ENCODE measurements at places on chromosomes 1 and 21. TPM values are rescaled to one million over a fixed set of nuclear protein-coding genes. Genes with fewer than 3 reads are reported as not detected.

- no peak for ATAC-seq
Measured at GRCh38 chr1:153616144-153616916, at the start of gene S100A14. S100A14 (minus strand) TSS chr1:153616325; CDS start chr1:153615858, 467 bp downstream.

DNA sequence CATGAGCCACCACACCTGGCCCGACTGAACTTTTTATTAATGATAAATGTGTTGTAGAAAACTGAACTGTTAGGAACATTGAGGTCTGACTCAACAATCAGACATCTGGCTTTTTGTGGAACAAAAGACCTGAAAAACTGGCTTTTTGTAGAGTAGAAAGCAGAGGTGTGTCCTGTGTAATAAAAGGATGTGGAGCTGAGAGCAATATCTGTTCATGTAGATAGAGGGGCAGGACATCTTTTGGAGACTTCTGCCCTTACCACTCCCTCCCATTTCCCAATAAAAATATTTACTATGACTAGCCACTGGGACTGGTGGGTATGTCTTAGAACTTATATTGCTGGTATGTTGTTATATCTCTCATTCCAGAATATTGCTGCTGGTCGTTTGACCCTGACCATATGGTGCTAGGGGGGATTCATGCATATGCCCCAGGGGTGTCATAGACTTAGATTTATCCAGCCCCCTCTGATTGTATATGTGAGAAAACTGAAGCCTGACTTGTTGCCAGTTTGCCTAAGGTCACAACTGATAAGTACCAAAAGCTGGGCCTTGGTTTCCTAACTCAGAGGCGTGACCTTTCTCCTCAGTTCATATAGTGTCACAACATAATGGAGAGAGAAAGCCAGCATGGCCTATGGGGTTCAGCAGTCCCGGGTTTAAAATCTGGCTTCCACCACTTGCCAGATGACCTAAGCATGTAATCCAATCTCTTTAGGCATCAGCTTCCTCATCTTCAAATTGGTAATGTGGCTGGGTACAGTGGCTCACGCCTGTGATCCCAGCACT lies 33.5 kb upstream of the PIGV start:
- no peak for ATAC-seq

Gene ZBTB8A
- total RNA-seq: 0.03 TPM

- ATAC-seq: no peak
Measured at GRCh38 chr1:41925712-41926111, 7.0 kb upstream of the HIVEP3 start.

DNA sequence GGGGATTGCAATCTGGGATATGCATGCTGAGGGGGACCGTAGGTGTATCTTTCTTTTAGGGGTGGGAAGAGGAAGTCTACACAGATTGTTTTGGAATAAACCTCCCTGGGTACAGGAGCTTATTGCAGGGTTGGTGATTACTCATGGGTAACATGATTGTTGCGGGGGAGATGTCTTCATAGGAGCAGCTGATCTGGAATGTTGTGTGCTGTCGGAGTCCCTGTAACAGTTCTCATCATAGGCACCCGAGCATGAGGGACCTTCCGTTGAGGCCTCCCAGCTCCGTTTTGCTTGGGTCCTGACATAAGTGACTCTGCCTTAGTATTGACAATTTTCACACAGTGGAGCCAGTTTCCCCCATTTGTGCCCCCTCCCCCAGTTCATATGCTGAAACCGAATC lies 4.2 kb upstream of the PRXL2B start:
- no peak for ATAC-seq

DNA sequence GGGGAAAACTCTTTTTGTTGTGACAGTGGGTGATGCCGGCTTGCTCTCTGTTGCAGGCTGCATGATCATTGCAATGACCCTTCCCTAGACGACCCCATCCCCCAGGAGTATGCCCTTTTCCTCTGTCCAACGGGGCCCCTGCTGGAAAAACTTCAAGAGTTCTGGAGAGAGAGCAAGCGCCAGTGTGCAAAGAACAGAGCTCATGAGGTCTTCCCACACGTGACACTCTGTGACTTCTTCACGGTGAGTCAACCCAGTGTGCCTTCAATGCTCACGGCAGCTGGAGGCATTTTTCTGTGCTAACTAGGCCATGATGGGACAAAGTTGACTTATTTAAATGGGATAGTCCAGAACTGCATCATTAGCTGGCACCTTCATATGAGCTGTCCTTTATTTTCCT lies 5.7 kb downstream of the UBASH3A start:
- ATAC-seq: no peak

DNA sequence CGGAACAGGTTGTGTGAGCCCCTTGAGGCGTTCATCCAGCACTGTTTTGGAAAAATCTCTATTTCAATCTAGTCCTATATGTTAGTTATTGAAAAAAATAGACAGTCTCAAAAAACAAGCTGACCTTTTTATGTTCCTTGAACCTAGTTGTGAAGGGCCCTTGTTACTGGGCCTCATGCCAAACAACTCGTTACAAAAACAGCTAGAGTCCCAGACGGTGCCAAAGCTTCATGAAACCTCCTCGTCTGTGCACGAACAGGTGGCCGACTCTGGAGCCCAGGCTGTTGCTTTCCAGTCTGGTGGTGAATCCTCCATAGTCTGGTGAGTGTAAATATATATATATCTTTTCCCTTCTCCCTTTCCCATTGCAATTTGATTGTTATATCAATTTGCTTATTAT lies at the start of gene CHIA:
TSS of gene CHIA (plus strand) at position 222 of the 400 bp plus-strand sequence. CDS start 19,617 bp downstream, outside the sequence.
- no peak for ATAC-seq

- ATAC-seq: no peak
Measured at GRCh38 chr1:7469255-7469938, 301.7 kb upstream of the VAMP3 start.

Gene CYP4A11
- not detected for total RNA-seq

All from activated T-helper 17 cell treated with anti-CD3 and anti-CD28 coated beads, Interleukin-2, amount 50 U/mL, for 72 hours (primary cell).